ENCODE measurements at places on chromosomes 7 and 10. TPM values are rescaled to one million over a fixed set of nuclear protein-coding genes. Genes with fewer than 3 reads are reported as not detected.

DNAJC12 gene
- total RNA-seq, result 3.9 TPM

OR2A12 gene
- total RNA-seq, result not detected

ICA1 gene
- total RNA-seq, result 25.3 TPM

PYROXD2 gene
- 1.6 TPM for total RNA-seq

HABP2 gene
- total RNA-seq, result not detected

VSIR gene
- total RNA-seq, result 25.6 TPM

PTPN20 gene
- 0.44 TPM for total RNA-seq

GPNMB gene
- 0.32 TPM for total RNA-seq

FFAR4 gene
- total RNA-seq, result not detected

SEMA3E gene
- 0.32 TPM for total RNA-seq

VAX1 gene
- total RNA-seq, result not detected

PNLIPRP1 gene
- total RNA-seq, result not detected

FGF8 gene
- not detected for total RNA-seq

NPC1L1 gene
- not detected for total RNA-seq

CALHM3 gene
- total RNA-seq, result not detected

GPR15LG gene
- not detected for total RNA-seq

CHRM2 gene
- under 0.01 TPM for total RNA-seq

CHST15 gene
- total RNA-seq, result 24.1 TPM

CNPY4 gene
- 38.9 TPM for total RNA-seq

IFIT1B gene
- not detected for total RNA-seq

PARD3 gene
- total RNA-seq, result 45.8 TPM

ITPRID1 gene
- not detected for total RNA-seq

CPA2 gene
- not detected for total RNA-seq

URGCP gene
- total RNA-seq, result 29.3 TPM

GBX1 gene
- not detected for total RNA-seq

LAMB4 gene
- total RNA-seq, result 0.06 TPM

NUTM2D gene
- 1.6 TPM for total RNA-seq

MCM10 gene
- total RNA-seq, result 14.2 TPM

FRMPD2 gene
- 0.50 TPM for total RNA-seq

NSMCE4A gene
- 46.0 TPM for total RNA-seq

ALOX5 gene
- total RNA-seq, result not detected

C7orf33 gene
- total RNA-seq, result not detected

RPS24 gene
- 1,926 TPM for total RNA-seq

CPA5 gene
- total RNA-seq, result not detected

LLCFC1 gene
- not detected for total RNA-seq

MYO3A gene
- not detected for total RNA-seq

CTAGE8 gene
- not detected for total RNA-seq

ARMH3 gene
- 11.1 TPM for total RNA-seq

UNCX gene
- not detected for total RNA-seq

SVOPL gene
- not detected for total RNA-seq

ZNF107 gene
- 1.5 TPM for total RNA-seq

CPN1 gene
- total RNA-seq, result not detected

PLXDC2 gene
- total RNA-seq, result 0.32 TPM

CNOT4 gene
- total RNA-seq, result 4.2 TPM

EVX1 gene
- total RNA-seq, result not detected

SPDYE1 gene
- not detected for total RNA-seq

HTR7 gene
- total RNA-seq, result under 0.01 TPM

GNAT3 gene
- total RNA-seq, result not detected

EFCAB10 gene
- total RNA-seq, result 0.25 TPM

MBL2 gene
- total RNA-seq, result not detected

CYP2E1 gene
- 0.16 TPM for total RNA-seq

ACSL5 gene
- 35.8 TPM for total RNA-seq

OR9A2 gene
- not detected for total RNA-seq

MKX gene
- 0.19 TPM for total RNA-seq

FAM25G gene
- not detected for total RNA-seq

ANAPC16 gene
- total RNA-seq, result 48.4 TPM
